Osteoblast (primary cell): ENCODE measurements at places on chromosomes 7 and 10. TPM values are rescaled to one million over a fixed set of nuclear protein-coding genes. Genes with fewer than 3 reads are reported as not detected.

DNA sequence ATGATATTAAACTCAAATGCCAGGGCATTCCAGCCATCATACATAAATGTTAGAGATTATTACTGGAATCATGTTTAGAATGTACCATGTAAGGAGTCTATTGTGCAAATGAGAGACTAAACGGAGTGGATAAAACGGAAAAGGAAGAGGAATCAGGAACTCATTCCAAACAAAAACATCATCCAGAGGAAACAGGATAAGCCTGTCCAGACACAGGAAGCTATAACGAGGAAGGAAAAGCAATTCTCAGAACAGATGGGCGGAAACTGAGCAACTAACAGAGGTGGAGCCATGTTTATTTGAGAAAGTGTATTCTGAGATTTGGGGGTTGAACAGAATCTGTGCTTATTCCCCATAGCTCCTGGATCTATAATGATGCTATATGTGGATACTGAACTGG lies 52.3 kb upstream of the TRIM24 start:
- DNase-seq: no peak

GRCh38 chr7:70487886-70488285 lies 644.1 kb upstream of the GALNT17 start:
- no peak for DNase-seq

The PNLIPRP1 gene
- total RNA-seq: not detected in 2 replicates

The ATRNL1 gene
- 1.2 and 1.4 TPM in 2 replicates for total RNA-seq

The OPN4 gene
- not detected in 2 replicates for total RNA-seq

The RPEL1 gene
- 0.29 and 0.36 TPM in 2 replicates for total RNA-seq
